ENCODE measurements at places on chromosomes 4 and X. TPM values are rescaled to one million over a fixed set of nuclear protein-coding genes. Genes with fewer than 3 reads are reported as not detected.

- no peak for DNase-seq
Measured at GRCh38 chrX:67917421-67918010, 373.7 kb downstream of the AR start.

Gene SLC10A6
- total RNA-seq: 4.0 TPM

Gene YIPF7
- total RNA-seq: not detected

Gene GC
- not detected for total RNA-seq

Gene CT55
- total RNA-seq: not detected

Gene GAGE13
- total RNA-seq: not detected
